AML-193 (cell line): ENCODE measurements at places on chromosomes 6 and 20.

DNA sequence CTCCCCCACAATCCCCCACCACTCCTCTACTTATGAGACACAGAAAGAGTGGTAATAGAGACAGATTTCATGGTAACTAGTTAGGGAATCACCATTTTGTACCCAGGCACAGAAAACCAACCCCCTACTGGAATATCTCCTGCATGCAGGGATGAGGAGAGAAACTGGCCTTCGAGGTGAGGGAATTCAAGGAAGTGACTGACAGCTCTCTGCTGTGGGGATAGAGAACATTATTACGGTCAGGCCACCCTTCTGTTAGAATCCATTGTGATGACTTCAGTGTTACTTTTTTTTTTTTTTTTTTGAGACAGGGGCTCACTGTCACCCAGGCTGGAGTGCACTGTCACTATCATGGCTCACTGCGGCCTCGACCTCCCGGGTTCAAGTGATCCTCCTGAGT, 9.6 kb upstream of the ZHX3 start:
- no peak for DNase-seq

GRCh38 chr6:112269979-112270566, 15.7 kb upstream of the LAMA4 start:
- no peak for DNase-seq

DNA sequence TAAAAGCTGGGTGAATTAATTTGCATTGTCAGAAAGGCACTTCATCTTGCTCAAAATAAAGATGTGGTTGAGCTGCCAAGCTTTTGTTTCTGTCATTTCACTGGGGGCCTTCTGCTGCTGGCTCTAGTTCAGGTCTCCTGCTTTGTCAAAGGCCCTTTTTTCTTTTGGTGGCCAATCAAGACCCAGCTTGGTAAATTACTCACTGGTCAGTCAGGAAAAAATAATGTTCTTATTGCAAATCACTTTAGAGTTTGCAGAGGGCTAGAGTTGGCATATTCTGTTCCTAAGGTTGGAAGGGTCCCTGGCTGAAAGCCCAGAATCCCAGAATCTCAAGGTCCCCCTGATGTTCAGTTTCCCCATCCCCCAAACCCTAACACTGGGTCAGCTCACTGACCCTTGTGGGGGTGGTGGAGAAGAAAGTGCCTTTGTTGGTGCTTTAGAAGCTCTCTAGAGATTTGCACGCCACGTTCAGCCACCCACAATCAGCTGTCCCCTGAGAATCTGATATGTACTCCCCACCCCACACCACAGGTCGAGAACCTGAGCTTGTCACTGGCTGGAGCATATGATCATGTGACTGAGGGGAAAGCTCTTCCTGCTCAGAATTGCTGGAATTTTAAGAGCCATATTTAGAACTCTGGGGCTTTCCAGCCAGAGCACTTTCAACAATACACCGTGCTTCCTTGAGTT, 21.7 kb upstream of the BNIP5 start:
- no peak for DNase-seq

GRCh38 chr20:57000441-57000968, 265.9 kb downstream of the BMP7 start:
- DNase-seq: no peak

DNA sequence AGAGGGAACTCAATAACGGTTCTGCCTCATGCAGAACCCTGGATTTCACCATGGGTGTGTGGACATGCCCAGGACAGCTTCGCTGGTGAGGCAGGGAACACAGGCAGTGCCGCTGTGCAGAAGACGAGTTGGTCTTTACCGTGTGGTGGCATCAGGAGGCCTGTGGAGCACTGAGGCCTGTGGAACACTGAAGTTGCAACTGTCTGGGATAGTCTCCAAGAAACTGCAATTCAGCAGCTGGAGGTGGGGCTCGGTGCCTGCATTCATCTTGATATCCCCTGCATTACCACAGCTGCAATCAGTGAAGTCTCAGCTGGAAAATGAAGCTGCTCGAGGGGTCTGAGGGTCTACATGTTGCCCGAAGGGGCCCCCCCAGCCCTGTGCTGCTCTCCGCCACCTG, 202.4 kb upstream of the CDH4 start:
- DNase-seq: no peak

DNA sequence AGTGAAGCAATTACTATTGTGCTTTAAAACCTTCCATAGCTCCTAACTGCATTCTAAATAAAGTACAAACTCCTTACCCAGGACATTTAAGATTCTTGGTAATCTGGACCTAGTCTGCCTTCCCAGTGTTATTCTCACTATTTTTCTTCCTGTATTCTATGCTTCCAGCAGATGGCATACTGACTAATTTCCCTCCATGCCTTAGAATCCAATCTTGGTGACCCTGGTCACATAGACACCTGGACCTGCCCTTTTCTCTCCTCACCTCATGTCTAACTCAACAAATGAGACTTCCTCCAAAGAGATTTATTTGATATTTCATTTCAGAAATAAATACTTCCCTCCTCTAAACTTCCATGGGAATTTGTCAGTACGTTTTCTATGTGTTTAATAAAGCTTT, 25.8 kb downstream of the ROS1 start:
- no peak for DNase-seq

DNA sequence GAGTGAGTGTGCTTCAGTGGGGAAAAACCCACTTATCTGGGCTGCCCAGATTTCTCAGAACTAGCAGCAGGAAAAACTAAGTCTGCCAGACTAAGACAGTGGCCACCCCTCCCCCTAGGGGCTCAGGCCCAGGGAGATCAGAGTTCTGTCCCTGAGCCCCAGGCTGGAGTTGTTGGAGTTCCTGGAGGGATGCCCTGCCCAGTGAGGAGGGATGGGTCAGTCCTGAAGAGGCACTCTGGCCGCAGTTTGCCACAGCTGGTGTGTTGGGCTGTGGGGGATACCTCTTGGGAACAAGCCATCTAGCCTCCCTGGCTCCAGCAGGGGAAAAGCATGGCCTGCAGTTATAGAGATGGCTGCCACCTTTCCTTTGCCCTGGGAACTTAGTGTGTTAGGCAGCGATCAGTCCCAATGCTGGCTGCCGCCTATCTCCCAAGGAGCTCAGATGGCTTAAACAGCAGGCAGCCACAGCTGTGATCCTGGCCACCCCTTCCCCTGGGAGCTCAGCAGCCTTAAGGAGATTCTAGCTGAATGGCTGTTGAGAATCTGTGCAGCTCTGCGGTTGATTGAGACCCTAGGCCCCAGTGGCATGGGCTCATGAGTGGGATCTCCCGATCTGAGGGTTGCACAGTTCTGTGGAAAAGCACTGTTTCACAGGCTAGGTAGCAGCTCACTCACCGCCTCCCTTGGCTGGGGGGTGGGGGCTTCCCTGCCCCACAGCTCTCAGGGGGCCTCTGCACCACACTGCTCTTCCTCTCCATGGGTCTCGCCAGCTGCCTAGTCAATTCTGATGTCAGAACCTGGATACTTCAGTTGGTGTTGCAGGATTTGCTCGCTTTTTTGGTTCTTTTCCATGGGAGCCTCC, 13.2 kb downstream of the SIRPG start:
- no peak for DNase-seq

GRCh38 chr20:1860446-1860845, 34.8 kb upstream of the SIRPA start:
- DNase-seq: no peak

DNA sequence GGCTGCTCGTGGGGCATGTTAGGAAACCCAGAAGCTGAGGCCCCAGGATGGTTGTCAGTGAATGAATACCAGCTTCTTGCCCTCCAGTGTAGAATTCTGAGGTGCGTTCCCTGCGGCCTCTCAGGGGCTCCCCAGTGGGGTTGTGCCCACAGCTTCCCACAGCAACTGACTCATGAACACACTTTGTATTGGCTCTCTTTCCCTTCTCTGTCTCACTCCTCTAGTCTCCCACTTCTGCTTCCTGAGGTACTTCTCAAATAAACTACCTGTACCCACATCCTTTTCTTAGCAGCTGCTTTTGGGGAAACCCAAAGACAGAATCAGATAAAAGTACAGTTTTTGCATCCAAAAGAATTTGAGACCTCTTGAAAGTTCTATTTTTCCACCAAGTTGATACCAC, 107.7 kb upstream of the JAG1 start:
- DNase-seq: no peak

GRCh38 chr6:54102238-54102637, 9.0 kb upstream of the MLIP start:
- DNase-seq: no peak

GRCh38 chr6:88843040-88843439, 120.4 kb downstream of the RNGTT start:
- no peak for DNase-seq

DNA sequence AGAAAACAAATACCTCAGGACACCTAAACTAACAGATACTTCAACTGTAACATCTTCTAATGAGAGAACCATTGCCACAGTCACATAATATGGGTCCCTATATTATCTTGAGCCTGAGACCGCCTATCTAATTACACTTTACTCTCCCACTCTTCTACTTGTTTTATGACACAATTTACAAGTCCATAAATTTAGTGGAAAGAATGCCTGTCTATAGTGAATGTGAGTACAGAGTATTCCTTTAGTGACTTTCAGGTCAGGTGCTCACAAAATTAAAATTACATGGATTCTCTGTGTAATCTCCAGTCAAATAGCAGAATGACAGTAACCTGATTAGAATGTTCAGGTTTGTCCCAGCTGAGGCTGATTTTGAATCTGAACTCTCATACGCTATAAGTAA, 624.1 kb downstream of the PKHD1 start:
- DNase-seq: no peak

GRCh38 chr6:134516582-134516981, 198.7 kb upstream of the SGK1 start:
- DNase-seq: no peak

DNA sequence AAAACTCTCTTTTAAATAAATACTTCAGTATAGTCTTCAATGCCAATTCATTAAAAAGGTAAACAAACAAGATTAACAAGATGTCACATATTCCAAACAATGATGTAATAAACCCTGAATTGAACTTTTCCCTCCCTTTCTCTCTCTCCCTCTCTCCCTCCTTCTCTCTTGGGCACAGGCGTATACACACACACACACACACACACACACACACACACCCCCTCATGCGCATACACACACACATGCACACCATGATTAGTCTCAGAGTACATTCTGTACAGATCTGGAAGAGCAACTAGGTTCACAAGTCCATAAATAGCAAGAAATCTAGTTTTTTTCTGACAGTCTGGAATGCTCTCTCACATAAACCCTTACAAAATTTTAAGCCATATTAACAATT, 128.3 kb downstream of the DST start:
- no peak for DNase-seq

DNA sequence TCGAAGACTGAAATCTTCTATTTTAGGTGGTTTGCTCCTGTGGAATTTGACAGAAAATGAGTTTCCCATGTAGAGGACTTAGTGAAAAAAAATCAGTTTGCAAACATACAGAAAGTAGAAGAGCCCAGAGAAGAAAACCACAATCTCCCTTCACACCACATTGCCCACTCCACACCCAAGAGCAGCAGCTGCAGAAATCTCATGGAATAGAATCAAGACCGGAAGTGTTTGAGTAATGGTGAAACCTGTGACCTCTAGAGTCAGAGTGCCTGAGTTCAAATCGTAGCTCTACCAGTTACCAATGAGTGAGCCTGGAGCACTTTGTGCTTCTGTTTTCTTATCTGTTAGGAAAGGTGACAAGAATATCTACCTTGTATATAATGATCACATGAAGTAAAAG, 4.6 kb downstream of the SIRPG start:
- no peak for DNase-seq

- DNase-seq: no peak
Measured at GRCh38 chr6:33705268-33705885, 6.1 kb downstream of the UQCC2 start.

- DNase-seq: no peak
Measured at GRCh38 chr6:445571-446417, 54.2 kb downstream of the IRF4 start.

DNA sequence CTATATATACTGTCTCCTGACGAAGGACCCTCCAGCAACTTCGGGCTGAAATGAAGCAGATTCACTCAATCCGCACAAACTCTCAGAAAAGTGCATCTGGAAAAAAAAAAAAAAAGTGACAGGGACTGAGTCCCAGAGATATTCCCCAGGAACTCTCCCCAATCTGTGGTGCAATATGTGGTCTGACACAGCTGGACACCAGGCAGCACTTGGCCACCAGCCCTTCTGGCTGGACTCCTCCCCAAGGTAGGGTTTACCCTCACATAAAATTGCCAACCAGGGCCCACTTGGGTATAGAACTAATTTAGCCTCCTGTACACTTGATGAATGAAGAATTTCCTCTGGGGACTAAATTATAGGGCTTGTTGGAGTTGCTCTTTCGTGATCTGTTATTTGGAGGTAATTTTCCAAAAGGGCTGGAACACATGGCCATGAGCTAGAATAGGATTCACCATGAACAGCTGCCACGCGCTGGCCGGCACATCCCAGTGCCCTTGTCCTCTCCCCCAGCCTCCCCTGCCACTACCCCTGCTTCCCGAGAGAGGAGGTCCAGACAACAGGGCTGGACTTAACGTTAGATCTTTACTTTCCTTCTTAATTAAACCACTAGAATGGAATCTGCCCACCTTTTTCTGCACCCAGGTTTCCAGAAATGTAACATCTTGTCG, 379.2 kb downstream of the BMP2 start:
- DNase-seq: no peak

GRCh38 chr20:54680872-54681619, 205.7 kb downstream of the DOK5 start:
- peak; percentile 15 for DNase-seq

DNA sequence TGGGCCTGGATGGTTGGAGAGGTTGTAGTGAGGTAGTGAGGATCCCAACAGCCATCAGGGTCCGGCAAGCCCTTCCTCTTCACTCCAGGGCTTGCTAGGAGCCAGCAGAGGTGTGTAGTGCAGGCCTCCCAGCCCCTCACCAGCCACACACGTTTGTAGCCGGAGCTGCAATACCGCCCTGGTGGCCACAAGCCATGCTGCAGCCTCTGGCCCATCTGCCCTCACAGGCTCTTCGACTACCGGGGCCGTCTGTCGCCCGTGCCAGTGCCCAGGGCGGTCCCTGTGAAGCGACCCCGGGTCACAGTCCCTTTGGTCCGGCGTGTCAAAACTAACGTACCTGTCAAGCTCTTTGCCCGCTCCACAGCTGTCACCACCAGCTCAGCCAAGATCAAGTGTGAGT, 36.4 kb downstream of the EIF2S2 start:
- DNase-seq: no peak

DNA sequence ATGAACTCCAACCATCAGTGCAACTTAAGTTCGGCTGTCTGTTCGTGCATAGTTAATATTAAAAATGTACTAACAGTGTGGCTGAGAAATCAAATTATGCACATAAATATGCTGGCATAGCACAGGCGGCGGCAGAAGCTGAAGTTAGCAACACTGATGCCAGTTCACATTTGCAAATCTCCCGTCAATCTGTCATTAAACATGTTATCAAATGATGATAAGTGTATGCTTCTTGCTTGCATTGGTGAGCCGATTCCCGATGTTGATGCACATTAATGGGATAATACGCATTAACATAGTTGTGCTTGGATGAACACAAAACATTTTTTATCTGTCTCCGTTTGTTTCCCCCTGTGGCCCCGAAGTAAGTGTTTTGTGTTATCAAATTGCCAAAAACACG, 309.4 kb downstream of the ZNF217 start:
- DNase-seq: no peak

DNA sequence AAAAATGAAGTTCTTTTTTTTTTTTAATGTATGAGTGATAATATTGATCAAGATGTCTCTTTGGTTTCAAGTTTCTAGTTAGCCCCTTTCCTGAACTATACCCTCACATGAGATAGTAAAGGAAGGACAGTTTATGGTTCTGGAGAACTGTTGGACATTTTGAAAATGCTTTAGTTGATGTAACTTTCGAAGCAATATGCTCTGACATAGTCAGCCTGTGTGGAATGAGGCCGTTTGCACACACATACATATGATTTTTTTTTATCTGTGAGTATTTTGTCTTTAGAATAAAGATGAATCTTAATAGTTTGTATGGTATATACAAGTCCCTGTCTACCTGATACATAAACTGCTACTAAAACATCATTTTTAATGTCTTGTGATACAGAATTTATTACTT, 177.0 kb downstream of the ARID1B start:
- no peak for DNase-seq
